ENCODE measurements at places on chromosomes 16 and 17.

DNA sequence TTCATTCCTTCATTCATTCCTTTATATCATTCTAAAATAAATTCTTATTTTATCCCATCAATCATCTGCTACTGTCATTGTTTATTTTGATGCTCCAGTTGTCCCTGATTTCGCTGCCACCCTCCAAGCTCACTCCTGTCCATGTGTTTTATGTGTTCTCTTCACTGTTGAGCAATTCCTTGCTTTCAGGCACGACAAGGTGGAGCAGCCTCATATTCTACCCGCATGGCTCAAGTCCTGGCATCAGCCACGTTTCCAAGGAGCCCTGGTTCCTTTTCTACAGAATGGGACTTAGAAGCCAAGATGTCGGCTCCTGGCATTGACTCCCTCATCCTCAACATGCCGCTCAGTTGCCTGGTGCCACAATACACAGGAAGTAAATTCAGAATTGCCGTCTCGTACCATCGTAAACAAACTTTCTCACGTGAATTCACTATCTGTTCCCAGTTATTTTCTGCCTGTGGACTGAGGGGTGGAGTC lies 139.0 kb downstream of the RPTOR start:
- no peak for DNase-seq

GRCh38 chr16:1177053-1177452 lies 24.1 kb downstream of the CACNA1H start:
- DNase-seq, result no peak

DNA sequence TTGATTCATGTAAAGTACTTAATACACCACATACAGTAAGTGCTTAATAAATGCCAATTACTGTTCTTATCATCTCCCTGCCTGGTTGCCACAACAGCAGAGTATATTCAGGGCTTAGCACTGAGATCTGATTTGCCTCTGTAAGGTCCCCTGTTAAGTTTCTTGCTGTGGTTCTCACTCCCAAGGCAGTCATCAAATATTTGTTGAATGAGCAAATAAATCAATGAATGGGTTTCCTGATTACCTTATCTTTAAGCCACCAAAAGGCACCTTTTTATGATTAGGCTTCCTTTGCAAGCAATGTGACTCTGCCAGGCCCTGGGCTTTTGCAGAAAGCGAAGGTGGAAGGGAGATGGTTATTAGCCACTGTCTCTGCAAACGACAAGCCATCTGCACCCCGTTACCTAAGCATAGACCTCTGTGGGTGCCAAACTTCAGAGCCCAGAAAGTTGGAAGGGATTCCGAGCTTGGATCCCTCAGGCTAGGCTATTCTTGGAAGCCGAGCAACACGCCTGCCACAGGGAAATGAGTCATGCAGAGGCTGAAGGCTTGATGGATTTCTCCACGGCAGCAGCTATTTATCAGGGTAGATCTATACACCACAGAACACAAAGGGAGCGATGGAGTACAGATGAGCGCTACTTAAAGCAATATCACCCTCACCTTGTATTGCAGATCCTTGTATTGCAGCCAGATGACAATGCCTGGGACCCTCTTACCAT lies 102.0 kb downstream of the GRIN2A start:
- peak; percentile 31 for DNase-seq

GRCh38 chr17:36833279-36833678 lies 104.0 kb upstream of the LHX1 start:
- DNase-seq, result no peak

DNA sequence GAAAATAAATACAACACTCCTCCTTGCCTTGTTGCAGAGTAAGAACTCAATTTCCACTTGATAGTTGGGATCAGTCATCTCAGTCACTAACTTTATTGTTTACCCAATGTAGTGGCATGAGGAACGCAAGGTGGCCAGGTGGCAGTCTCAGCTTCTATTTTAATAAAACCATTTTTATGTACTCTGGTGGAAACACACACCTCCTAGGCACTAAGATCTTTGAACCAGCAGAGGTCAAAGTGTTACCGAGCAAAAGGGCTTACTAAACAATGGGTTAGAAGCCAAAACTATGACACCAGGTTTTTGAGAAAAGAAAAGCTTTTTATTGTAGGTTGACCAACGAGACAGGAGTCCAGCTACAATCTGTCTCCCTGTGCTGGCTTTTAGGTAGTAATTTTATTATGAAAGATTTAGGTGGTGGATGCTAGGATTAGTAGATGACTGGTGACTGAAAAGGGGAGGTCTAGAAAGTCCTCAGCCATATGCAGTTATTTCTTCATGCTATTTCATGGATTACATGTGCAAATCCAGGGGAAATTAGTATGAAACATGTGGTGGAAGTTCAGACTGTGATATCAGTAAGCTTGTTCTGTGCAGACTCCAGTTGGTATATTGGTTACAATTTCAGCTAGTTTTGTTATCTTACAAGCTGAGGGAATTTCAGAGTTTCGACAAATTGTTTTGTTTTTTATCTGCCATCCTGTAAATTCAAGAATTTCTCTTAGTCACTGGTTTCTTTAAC lies 122.3 kb downstream of the PCTP start:
- DNase-seq, result no peak

DNA sequence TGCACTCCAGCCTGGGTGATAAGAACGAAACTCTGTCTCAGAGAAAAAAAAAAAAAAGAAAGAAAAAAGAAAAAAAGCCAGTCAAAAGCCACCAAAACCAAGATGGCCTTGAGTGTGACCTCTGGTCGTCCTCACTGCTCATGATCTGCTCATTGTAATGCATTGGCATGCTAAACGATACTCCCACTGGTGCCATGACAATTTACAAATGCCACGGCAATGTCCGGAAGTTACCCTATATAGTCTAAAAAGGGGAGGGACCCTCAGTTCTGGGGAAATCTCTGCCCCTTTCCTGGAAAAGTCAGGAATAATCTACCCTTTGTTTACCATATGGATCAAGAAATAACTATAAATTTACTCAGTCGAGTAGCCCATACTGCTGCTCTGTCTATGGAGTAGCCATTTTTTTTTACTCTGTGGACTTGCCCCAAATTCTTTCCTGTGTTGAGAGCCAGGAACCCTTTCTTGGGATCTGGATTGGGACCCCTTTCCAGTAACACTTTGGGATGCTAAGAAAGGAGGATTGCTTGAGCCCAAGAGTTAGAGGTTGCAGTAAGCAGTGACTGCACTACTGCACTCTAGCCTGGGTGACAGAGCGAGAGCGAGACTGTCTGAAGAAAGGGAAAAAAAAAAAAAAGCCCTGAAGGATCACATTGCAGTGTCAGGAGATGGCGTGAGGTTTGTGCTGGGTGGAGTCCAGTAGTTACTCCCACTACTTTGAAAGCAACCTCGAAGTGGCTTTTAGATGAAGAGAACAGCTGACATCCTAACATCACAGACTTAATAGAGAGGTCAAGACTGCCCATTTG lies 3.7 kb upstream of the TMEM231 start:
- peak; percentile 70 for DNase-seq

DNA sequence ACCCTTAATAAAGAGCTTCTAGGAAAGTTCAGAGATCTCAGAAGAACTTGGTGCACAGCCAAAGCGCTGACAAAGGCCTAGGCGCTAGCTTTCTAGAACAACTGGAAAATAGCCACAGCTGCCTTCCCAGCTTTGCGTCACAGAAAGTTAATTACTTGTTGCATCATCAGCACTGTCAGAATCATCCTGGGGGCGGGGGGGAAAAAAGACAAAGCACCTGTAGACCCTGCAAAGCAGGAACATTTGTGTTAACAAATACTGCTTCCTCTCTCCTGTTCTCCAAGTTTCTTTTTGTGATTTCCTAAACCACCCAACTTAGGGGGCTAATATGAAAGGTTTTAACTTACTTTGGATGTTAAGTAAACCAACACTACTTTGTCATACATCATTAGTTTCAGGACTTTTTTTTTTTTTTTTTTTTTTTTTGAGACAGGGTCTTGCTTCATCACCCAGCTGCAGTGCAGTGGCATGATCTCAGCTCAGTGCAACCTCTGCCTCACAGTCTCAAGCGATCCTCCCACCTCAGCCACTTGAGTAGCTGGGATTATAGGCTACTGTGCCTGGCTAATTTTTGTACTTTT lies 4.8 kb upstream of the AARSD1 start:
- DNase-seq, result no peak

DNA sequence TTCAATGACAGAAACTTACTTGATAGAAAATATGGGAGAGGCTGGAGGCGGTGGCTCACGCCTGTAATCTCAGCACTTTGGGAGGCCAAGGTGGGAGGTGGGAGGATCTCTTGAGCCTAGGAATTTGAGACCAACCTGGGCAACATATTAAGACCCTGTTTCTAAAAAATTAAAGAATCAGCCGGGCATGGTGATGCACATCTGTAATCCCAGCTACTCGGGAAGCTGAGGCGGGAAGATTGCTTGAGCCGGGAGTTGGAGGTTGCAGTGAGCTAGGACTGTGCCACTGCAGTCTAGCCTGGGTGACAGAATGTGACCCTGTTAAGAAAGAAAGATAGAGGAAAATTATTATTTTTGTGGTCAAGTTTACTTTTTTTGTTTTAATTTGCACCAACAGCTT lies 2.1 kb upstream of the NLK start:
- no peak for DNase-seq

DNA sequence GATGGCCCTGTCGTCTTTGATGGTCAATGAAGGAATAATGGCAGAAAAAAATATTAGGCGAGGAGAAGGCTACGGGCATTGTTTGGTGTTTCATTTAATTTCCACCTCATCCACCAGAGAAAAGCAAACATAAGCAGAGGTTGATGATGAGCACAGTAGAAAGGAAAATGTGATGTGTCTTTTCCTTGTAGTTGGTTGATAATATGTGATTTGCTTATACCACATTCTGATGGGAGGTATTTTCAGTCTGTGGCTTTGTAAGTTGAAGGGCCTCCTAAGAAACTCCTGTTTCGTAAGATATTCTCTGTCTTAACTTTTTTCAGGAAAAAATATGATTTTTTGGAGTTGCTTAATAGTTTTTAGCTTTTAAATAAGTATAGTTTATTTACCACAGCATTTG lies 215.7 kb downstream of the PRKCA start:
- no peak for DNase-seq

DNA sequence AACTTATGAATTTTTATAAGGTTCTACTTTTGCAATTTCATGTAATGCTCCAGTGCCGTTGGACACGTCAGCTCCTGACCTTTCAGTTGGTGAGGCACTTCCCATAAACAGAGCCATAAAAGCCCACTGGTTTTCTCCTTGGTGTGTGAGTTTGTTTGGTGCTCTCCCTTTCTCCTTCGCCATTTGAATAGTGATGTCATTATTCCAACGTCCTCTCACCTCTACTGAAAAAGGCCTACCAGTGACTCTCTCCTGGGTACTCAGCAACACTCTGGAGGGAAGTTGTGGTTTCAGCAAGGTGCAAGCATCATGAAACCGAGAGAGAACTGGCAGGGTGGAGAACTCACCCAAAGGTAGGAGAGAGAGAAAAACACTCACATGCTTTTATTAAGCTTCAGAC lies 29.6 kb upstream of the HNF1B start:
- DNase-seq, result no peak

DNA sequence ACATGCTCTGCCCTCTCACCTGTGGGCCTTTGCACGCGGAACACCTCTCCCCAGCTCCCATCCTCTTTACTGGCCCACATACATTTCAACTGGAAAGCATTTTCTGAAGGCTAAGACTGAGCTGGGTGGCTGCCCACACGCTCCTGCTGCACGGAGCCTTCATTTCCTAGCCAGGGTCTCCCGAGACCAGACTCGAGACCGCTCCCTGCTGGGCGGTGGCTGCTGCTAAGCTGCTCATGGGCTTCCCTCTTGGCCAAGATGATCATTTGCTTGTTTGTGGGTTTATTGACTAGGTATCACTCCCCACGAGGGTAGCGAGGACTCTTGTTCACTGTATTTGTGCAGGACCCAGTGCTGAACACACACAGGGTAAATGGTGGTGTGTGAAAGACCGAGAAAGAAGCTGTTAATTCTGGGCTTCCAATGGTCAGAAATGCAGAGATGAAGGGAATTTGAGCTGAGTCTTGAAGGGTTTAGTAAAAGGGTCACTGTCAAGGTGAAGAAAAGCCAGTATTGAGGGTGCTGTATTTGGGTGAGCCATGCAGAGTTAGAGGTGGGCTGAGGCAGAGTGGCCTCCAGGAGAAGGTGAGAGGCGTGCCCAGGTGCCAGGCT lies 907 bp downstream of the TRAPPC2L start:
- DNase-seq, result peak; percentile 70

DNA sequence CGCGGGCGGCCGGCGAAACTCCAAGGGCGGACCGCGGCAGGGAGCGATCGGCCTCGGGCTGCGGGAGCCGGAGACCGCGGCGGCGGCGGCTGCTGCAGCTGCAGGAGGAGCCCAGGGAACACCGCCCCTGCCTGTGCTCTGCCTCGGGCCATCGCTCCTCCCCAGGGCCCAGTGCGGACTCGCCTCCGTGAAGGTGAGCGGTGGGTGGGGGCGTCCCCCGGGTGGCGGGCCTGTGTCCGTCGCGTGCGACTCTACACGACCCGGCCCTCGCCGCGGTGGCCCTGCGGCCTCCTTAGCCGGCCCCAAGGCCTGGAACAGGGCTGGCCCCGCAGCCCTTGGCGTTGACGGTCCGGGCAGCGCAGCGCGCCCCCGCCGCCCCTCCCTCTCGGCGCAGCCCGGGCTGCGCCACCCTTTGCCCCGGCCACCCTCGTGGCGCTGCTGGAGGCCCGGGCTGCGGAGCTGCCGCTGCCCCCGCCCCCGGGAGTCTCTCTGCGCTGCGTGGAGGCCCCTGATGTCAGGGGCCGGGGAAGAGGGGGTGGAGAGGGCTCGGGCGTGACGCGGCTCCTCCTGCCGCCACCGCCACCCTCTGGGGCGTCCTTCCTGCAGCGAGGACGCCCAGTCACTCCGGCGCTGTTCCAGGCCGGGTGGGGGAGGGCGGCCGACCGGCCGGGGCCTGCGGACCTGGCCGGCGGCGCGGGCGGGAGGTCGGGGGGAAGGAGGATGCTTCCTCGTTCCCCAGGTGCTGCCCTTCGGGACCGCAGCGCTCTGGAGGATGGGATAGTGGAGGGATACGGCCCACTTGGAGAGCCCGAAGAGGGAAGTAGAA lies 485 bp downstream of the DYNLL2 start:
- peak; percentile 70 for DNase-seq

- DNase-seq, result no peak
Measured at GRCh38 chr17:40777971-40778370, 4.4 kb downstream of the KRT27 start.

GRCh38 chr17:73710095-73710592 lies 65.9 kb upstream of the SDK2 start:
- DNase-seq, result peak; percentile 76

DNA sequence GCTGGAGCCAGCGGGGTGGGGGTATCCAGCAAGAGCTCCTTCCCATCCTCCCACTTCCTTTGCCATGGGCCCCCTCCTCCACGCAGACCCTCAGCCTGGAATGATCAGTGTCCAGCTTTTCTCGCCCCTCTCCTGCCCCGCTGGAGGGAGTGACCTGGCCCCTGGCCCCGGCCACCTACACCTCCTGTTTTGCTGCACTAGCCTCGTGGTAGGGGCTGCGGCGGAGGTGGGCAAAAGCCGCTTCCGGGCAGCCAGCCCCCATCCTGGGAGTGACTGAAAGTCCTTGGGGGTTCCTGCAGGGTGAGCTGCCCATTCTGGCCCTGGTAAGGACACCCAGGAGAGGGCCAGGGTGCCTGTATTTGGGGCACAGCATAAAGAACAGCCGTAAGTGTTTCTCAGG lies 295.7 kb downstream of the SEC14L1 start:
- no peak for DNase-seq
